ENCODE measurements at places on chromosomes 7 and 10. TPM values are rescaled to one million over a fixed set of nuclear protein-coding genes. Genes with fewer than 3 reads are reported as not detected.

DNA sequence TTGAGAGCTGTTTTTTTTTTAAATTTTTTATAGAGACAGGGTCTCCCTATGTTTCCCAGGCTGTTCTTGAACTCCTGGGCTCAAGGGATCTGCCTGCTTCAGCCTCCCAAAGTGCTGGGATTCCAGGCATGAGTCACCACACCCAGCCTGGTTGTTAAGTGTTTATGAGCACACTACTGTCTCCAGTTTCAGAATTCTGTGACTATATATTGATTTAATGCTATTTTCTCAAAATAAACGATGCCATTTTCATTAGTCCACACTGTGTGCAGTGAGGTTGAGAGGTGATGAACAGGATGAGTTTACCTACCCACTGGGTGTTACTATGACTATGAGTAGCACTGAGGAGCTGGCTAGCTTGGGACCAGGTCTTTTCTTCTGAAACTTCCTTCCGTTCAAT lies 110.9 kb upstream of the FAM180A start:
- no peak for DNase-seq

The MPP7 gene
- total RNA-seq: 30.4 TPM

The HMX2 gene
- 0.18 TPM for total RNA-seq

- DNase-seq: no peak
These were observed 60.6 kb upstream of the LRRN3 start for GRCh38 chr7:111030336-111030735.

DNA sequence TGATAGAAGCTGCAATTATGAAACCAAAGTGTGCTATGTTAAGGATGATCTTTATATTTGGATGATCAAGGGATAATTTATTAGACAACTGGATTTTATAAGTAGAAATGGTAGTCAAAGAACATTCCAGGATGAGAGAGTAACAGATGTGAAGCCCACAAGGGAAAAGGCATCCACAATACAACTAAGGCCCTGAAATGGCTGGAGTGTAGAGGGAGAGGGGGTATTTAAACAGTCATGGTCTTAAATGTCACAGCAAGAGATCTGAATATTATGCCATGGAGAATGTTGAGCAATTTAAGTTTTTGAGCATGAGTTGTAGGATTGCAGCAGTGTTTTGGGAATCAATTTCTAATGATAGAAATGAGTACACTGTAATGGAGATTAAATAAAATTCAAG lies 282.3 kb upstream of the DKK1 start:
- no peak for DNase-seq

- DNase-seq: no peak
These were observed 29.5 kb downstream of the CTNNA3 start for GRCh38 chr10:67666416-67667034.

The CFTR gene
- total RNA-seq: 133 TPM

The UNCX gene
- total RNA-seq: not detected

DNA sequence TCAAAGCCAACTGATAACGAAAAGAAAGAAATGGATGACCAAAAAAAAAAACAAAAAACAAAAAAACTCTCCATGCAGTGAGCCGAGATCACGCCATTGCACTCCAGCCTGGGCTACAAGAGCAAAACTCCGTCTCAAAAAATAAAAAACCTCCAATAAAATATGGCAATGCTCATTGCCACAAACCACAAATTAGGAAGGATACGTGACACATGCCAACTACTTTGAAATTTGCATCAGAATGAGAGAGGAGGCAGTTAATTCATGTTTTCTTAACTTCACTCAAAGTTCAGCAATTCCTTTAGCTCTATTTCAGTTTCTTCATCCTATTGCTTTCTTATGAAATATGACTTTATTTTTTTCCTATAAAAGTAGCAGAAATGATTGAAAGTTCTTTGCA lies 398.1 kb upstream of the C7orf33 start:
- DNase-seq: no peak

Measured in left colon (tissue), 2 donors.